COR-L47 (cell line): ENCODE measurements at places on chromosomes 7 and 10.
A peak's percentile ranks its signal among the peaks of the same experiment; 100 is the strongest.

- DNase-seq: no peak
Measured at GRCh38 chr10:33132626-33133025, 174.6 kb upstream of the ITGB1 start.

DNA sequence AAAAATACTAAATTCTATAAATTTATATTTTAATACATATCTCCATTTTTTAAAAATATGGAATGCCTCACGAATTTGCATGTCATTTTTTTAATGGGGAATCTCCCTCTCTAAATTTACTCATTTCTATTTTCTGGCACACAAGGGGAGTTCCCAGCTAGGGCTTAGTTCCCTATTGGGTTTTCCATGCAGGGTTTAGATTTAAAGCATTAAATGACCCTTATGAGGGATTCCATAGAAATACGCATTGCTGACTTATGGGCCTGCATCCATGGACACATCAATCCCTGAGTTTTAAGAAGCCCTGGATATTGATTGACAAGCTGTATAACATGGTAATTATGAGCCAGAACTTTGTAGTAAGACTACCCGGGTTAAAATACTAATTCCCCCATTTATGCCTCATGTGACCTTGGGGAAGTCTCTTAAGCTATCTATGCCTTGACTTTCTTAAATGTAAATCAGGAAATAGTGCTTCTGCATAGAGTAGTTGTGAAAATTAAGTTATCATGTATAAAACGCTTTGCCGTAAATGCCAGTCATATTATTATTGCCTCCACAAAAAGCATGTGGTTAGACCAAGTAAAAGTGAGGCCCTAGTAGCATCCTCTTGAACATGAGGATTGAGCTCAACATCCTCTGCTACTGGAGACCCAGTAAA lies 78.8 kb upstream of the ANKRD1 start:
- no peak for DNase-seq

- no peak for DNase-seq
Measured at GRCh38 chr7:69411018-69411417, 187.3 kb upstream of the AUTS2 start.

DNA sequence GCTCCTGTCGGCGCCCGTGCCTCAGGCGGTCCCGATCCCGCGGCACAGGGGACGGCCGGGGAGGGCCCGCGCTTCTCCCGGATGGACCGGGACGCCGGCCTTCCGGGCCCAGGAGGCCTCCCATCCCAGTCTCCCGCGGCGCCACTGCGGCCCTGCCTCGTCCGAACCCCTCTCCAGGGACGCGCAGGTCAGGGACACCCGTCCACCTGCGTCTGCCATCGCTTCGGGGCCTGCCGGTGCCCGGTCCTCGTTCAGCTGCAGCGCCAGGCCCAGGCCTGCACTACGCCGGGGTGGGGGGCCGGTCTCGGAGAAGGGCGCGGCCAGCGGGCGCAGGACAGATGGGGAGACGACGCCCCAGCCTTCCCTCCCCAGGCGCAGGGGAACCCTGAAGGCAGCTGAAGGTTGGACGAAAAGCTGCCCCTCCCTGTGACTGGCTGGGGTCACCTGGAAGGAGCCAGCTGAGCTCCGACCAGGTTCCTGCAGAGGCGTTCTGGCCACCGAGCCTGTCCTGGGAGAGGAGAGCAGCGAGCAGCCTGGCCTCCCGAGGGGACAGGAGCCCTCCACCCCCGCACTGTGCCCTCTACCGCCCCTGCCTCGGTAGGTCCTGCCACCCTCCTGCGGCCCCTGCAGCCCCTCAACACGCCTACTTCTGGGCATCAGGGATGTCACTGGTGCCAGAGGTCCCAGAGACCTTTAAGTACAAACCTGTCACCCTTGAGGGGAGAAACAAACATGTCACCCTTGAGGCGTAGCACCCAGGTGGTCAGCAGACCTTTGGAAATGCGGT lies 84.3 kb downstream of the LANCL2 start:
- no peak for DNase-seq

DNA sequence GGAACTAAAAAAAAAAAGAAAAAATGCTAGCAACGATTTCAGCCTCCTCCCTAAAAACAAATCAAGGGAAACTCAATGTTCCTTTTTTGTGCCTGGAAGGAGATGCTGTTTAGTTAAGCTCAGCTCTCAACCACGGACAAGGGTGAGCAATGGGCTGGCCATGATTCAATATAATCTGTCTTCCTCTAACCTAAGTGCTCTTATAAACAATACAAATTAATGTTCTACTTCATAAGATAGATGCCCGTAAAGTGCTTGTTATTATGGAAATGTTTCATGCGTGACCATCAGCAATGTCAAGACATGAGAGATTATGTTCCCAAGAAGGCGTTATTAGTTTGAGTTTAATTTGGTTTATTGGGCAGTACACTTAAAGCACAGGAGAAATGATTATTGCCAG lies 320.3 kb downstream of the SFMBT2 start:
- no peak for DNase-seq

GRCh38 chr10:61990761-61991135 lies 89.2 kb downstream of the ARID5B start:
- no peak for DNase-seq

- DNase-seq: no peak
Measured at GRCh38 chr10:49154641-49155040, 20.8 kb upstream of the FAM170B start.

GRCh38 chr10:43904301-43904700 lies 255.6 kb upstream of the ZNF32 start:
- no peak for DNase-seq

GRCh38 chr7:66896441-66896840 lies 24.6 kb upstream of the TMEM248 start:
- DNase-seq: no peak

GRCh38 chr10:89663144-89663543 lies 18.1 kb upstream of the PANK1 start:
- DNase-seq: no peak

- DNase-seq: peak; percentile 45
Measured at GRCh38 chr10:75019370-75019769, 92.1 kb upstream of the SAMD8 start.

GRCh38 chr7:148975896-148976295 lies 52.4 kb downstream of the PDIA4 start:
- no peak for DNase-seq

GRCh38 chr10:6678211-6678803 lies 98.2 kb upstream of the PRKCQ start:
- DNase-seq: no peak

- no peak for DNase-seq
Measured at GRCh38 chr7:155198901-155199845, 98.5 kb upstream of the INSIG1 start.

- DNase-seq: no peak
Measured at GRCh38 chr7:121280656-121281055, 48.1 kb upstream of the WNT16 start.

- DNase-seq: peak; percentile 18
Measured at GRCh38 chr10:43137717-43138020, 576 bp upstream of the CSGALNACT2 start.

GRCh38 chr10:69359148-69359547 lies 57.6 kb downstream of the TACR2 start:
- no peak for DNase-seq

DNA sequence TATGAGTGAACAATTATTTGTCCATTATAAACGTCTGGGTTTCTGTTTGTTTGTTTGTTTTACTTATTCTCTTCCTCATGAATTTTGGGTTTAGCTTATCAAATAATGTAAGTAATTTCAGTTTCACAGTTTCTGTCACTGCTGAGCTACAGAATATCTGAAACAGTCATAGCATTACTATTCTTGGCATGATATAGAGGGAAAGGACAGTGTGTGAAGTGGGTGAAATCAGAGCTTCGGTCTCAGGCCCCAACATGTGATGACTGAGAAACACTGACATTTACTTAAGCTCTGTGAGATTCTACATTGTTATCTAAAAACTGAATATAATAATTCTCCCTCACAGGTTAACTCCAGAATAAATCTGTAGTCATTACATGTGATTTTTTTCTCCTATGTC lies 8.8 kb upstream of the OR6V1 start:
- no peak for DNase-seq

- DNase-seq: no peak
Measured at GRCh38 chr7:41459183-41459582, 243.7 kb downstream of the INHBA start.

DNA sequence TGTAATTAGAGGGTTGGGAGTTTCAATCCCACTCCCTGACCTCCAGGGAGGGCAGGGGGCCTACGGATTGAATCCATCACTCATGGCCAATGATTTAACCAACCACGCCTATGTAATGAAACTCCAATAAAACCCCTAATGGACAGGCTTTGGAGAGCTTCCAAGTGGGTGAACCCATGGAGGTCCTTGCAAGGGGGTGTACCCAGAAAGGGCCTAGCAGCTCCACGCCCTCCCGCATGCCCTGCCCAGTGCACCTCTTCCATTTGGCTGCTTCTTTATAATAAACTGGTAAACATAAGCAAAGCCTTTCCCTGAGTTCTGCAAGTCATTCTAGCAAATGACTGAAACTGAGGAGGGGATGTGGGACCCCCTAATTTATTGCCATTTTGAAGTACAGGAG lies 280.1 kb downstream of the FRMD4A start:
- no peak for DNase-seq

DNA sequence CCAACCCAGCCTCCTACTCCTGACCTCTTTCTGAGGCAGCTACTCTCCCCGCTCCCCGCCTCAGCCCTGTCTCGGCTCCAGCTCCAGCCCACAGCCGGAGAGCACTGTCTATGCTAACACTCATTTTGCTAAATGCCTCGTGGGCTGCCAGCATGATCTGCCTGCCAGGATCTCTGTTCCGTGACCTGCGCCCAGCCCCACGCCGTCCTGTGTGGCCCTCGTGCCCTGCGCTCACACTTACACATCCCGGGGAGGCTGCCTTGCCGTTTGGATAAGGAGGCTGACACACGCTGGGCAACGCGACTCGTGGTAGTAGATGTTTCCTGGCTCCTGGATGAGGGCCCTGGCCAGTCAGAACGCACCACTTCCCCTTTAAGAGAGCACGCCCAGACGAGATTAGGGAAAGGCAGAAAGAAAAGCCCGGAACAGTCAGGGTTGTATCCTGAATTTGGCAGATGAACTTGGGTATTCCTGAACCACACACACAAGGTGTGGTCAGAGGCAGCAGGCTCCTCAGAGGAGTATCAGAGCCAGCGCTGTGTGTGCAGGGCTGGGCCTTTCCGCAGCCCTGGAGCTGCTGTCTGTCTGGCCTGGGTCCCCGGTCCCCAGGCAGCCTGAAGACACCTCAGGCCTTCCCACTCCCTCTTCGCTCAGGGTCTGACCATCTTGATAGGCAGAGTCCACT lies 97.7 kb upstream of the EFCAB10 start:
- DNase-seq: no peak

DNA sequence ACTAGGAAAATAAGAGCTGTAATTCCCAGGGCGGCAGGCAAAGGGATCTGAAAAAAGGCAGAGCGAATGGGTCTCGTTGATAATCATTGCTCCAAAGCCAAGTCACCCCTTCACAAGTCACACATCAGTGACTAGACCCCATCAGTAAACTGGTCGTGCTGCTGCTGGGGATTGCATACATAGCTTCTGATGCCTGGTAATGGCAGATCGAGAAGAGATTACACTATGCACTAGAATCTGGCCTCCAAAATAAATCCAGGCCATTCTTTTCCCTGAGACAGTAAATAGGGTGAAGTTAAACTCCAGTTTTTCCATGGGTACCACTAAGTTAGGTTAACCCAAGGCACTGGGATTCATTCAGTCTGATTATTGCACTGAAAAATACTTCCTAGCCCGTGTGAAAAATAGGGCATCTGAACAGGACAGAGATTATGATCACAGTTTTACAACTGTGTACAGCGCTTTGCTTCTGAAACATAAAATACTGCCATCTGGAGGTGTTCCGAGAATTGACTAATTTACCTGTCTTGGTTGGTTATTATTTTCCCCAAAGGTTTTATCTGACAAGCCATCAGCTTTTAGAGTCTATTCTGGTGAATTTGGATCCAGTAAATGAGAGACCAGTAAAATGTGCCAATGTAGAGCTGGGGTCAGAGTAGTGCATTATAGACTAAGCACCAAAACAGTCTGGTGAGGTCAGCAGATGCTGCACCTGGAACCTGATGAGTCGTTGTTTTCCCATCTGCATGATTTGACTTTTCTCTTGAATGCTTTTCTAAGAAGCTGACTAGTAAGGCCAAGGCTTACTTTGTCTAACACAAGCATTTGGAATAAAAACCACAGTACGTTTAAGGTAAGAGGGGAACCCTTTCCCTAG lies 82.9 kb upstream of the AFAP1L2 start:
- no peak for DNase-seq

DNA sequence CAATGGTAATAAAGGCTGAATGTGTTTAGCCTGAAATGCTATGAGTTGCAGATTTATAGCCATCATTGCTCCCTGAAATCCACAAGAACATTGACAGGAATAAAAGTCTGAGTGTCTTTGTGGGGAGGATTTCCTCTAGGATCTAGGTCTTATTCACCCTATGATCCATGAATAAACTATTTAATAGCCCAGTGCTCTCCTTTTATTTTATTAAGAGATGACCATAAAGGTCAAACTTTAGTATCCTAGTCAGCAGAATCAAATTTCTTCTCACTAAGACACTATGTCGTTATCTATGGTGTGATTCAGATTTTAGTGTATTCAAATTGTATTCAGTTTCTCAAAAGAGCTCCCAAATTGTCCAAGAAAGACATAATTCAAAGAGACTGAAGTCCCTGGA lies 67.8 kb upstream of the AKR1E2 start:
- no peak for DNase-seq

DNA sequence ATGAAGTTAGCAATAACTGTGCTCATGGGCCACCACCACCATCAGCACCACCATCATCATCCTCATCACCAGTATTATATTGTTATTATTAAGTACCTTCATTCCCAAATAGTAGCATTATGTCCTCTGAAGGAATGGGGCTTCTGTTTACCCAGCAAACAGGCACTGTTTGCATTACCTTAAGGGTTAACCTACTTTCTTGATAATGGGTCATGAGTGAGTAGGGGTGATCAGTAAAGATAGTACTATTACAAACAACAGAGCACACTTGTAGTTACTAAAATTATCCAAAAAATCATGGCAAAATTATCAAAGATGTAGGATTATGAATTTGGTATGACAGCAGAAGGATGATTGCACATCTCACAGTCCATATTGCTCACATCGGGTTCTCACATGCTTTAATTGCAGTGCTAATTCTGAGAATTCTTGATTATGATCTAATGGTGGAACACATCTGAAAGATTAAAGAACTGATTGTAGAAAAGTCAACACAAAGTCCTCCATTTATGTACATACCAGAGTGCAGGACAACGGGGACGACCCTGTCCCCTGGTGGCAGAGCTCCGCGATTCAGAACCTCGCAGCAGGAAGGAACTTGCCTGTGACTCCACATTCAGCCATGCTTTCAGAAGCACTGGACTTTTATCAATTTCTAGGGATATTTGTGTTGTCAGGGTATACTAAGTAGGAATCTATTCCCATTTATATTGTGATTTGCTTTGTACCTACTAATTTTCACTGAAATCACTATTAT lies 31.0 kb downstream of the PDE1C start:
- no peak for DNase-seq

DNA sequence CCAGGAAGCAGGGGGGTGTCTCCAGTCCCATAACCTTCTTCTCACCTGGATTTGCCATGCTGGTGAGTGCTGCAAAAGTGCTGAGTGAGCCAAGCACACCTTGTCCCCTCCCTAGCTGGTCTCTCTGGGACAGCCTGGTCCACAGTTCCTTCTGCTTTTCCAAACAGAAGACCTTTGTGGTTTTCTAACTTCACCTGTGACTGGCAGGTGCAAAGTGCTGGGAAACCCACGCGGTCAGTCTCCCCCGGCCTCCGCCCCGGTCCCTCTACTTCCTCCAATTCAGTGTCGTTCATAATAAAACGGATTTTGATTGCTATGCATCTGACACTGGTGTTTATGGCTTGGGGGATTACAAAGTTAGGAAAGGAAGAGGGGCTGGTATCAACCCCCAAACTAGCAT lies 37.1 kb downstream of the RBAK start:
- no peak for DNase-seq

GRCh38 chr7:106289848-106290247 lies 5.1 kb upstream of the NAMPT start:
- no peak for DNase-seq
